ENCODE measurements at places on chromosomes 3 and 15.

- no peak for DNase-seq
These were observed 18.3 kb downstream of the RPN1 start for GRCh38 chr3:128632301-128632700.

DNA sequence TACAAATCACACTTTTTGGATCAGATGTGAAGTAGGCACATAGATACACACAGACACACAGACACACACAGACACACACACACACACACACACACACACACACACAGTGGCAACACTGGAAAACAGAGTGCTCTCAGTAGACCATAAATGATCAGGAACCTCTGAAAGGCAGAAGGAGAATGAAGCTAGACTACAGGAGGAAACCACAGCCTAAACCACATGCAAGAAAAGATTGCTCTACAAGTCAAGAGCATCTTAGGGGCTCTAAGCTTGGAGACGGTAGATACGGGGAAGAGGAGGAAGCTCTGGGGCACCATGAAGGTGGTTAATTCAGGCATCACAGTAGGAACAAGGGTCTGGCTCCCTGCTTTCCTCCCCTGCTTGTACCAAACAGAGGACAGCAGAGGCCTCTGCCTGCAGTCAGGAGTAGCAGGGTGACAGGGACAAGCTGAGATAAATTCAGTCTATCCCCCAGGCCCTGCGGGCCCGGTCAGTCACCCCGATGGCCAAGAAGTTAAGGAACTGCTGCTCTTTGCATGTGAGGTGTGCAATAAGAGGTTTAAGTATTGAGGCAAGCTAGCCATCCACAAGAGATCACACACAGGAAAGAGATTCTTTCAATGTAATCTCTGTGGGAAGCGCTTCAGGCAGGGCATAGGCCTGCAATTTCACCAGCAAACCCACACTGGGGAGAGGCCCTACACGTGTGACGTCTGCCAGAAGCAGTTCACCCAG, 23.5 kb upstream of the ARPIN start:
- no peak for DNase-seq

DNA sequence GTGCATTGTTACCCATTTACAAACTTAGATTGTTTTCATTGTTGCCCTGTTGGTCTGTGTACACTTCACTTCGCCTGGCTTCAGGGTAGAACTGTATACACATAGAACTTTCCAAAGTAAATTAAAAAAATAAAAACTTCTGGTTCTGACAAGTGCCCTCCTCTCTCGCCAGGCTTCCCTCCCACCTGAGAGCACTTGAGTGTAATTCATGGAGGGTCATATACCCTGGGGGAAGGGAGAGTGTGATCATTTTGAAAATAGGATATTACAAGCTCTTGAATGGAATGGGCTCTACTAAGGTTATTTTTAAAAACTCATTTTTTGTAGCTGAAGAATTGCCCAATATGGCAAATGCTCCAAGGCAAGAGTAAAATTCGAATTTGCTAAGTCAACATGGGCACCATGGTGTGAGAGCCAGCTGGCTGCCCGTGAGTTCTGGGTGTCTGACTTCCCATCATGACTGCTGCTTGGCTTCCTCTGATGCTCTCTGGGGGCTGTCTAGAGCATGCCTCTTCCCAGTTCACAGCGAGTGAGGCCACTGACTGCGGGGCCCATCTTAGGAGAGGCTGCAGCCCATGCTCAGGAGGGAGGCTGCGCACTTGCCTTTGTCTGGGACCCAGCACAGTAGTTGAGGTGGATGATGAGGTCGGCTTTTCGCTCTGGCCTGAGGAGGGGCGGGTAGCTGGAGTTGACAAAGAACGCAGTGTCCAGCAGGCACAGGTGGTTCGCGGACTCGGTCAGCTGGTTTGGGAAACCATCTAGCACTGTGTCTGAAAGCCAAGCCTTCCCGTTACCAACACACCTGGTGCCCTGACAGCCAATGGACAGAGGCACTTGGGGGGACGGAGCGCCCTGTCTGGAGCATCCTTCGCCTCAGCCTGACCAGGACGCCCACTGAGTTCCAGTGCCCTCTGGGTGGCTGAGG, 13.1 kb upstream of the EHD4 start:
- DNase-seq, result no peak

- DNase-seq, result no peak
These were observed 6.2 kb downstream of the SEMA5B start for GRCh38 chr3:123021388-123021787.

DNA sequence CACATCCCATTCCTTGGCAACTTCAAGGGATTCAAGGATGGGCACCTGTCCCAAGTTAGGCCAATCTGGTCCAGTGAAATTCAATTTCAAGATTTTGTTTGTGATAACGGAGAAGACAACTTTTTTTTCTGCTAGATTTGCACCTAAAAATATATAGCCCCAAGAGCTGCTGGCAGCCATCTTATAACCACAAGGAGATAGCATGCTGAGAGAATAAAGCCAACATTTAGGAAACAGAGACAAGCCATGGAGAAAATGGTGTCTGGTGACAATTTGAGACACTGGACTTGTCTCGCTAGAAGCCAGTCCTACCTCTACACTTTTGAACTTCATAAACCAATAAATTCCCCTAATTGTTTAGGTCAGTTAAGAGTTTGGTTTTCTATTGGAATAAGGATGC, 5.4 kb downstream of the PARL start:
- no peak for DNase-seq
